ENCODE measurements at places on chromosomes 2 and 18.

DNA sequence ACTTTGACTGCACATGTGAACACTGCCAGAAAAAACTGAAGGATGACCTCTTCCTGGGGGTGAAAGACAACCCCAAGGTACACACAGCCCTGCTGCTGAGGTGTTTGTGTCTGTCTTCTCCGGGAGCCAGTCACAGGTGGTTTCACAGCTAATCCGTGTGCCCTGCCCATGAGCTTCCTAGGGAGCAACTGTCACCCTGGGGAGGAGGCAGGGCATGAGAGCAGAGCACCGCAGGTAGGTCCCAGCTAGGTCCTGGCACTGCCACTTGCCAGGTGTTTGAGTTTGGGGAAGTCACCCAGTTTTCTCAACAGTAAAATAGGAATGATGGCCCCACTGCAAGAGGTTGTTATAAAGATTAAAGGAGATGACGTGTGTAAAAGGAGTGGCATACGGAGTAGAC, 29.1 kb downstream of the SMYD1 start:
- DNase-seq = no peak

DNA sequence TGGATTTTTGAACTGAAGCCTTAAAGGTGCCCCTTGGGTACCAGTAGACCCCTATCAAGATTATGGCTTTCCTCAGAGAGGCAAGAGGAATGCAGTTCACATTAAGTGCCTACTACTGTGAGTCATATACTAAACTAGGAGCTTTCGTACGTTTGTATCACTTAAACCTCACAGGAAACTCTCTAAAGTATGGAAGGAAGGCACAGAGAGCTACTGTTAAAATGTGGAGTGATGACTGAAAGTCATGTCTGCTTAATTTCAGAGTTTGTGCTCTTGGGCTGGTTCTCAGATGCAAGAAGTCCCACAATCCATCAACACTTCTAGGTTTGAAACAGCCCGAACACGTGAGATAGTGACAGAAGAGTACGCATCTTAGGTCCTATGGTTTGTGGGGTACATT, 4.7 kb downstream of the PLCL1 start:
- no peak for DNase-seq

DNA sequence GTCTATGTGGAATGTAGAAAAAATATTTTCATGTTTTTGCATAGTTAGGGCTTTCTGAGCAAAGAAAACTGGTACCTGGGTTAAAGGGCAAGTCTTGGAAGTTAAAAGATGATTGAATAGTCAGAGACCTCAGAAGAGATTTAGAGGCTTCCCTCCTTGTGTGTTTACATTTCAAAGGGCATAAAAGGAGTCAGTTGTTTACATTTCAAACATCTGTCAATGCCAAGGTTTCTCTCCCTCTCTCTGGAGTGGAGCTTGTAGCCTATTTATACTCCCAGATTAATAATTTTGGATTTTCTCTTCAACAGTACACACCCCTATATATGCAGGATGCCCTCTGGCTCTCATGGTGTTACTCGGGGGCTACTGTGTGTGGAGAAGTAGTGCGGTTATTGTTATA, 8.6 kb downstream of the M1AP start:
- no peak for DNase-seq

DNA sequence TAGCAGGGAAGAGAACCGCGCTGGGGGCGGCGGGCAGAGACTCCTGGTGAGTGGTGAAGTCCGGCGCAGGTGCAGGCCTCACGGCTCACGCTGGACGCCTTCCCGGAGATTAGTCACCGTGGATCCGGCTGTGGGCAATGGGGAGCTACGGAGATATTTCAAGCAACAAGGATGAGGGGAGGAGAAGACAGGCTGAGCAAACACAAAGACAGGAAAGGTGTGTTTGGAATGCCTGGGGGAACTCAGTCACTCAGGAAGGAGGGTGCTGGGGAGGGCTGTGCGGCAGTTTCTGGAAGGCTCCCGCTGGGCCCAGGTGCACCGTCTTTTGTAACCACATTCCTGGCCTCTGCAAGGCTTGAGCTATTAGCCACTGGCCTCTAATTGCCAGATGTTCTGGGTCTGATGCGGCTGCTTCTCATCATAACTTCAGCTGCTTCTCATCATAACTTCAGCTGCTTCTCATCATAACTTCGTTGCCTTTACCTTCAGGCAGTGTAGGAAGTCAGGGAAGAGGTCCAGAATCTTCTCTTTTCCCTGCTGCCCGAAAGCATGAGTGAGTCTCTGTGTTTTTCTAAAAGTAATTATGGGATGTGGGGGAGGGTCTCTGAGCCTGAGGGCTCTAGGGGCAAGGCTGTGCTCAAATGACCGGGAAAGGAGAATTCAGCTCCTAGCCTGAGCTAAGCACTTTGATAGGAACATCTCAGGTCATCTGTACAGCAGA, 118.9 kb downstream of the PXDN start:
- no peak for DNase-seq

DNA sequence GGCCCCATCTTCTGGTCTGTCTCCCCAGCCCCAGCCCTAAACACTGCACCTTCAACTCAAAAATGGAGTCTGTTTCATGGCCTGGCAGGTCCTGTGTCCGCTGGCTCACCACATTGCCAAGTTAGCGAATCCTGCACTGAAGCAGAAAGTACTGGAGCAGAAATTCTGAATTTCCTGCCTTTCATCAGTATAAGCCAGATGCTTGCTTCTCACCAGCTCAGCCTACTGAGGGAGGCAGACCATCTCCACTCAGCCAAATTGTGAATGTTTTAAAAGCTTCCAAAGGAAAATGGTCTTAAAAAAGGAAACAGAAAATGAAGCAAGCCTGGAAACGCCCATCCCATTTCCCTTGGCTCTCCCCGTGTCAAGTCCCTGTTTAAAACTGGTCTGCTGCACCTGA, 157.8 kb downstream of the C1D start:
- no peak for DNase-seq

All from putamen (tissue), 1 donor.